ENCODE measurements at places on chromosomes 4 and X. TPM values are rescaled to one million over a fixed set of nuclear protein-coding genes. Genes with fewer than 3 reads are reported as not detected.

The AFM gene
- not detected for total RNA-seq

GRCh38 chr4:109999585-109999912, 86.9 kb downstream of the EGF start:
- DNase-seq, result no peak

- DNase-seq, result no peak
These were observed 24.4 kb upstream of the LHFPL1 start for GRCh38 chrX:112704187-112704586.

The PPP4R3C gene
- total RNA-seq, result not detected

The TCEAL2 gene
- not detected for total RNA-seq

The GPM6B gene
- total RNA-seq, result 0.57 TPM

DNA sequence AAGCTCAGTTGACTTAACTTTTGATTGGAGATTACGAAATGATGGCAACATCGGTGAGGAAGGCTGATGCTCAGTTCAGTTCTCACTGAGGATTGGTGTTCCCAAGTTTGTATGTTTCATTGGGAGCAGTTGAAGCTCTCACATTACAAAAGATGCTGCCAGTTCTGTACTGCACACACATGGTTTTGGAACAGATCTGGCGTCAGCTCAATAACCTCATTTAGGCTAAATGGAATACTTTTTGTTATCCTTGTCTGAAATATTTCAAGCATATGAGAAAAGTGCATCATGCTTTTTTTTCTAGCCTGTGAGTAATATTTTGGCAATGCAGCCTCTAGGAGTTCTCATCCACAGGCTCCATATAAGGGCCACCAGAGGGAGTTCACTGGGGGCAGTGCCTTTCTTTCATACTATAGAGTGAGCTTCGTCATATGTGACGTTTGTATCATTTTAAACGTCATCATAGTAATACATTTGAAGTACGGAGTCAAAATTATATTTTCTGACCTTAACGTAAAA, 4.1 kb downstream of the ENPEP start:
- DNase-seq, result peak; percentile 99

The GCNA gene
- 2.3 TPM for total RNA-seq

The CFI gene
- total RNA-seq, result 201 TPM

DNA sequence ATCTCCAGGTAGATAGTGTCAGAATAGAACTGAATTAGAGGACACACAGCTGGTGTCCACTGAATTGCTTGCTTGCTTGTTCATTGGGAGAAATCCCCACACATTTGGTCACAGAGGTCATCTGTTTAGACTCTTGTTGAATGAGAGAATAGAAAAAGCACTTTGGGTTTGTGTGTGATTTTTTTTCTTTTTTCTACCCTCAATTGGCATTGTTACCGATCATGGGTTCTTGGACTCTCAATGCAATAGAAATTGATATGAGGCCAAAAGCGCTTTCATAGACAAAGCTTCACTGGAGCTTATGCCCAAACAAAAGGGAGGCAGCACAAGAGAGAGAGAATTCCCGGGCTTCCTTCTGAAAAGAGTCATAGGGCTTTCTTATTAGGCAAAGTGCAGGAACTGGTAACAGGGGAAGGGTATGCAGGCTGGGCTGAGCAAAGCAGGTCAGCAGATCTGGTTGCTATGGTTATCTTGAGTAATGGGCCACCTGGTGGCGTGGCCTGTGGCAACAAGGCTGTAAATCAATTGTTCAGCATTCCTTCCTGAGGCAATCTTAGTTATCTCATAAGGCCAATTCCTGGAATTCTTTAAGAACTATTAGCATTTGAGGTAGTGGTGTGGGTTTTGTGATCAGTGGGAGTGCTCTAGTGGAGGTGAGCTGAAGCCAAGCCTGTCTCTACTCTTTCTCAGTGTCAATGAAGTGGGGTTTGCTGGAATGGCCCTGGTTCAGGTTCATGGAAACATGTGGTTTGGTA, 5.3 kb upstream of the GPR82 start:
- DNase-seq, result peak; percentile 4

DNA sequence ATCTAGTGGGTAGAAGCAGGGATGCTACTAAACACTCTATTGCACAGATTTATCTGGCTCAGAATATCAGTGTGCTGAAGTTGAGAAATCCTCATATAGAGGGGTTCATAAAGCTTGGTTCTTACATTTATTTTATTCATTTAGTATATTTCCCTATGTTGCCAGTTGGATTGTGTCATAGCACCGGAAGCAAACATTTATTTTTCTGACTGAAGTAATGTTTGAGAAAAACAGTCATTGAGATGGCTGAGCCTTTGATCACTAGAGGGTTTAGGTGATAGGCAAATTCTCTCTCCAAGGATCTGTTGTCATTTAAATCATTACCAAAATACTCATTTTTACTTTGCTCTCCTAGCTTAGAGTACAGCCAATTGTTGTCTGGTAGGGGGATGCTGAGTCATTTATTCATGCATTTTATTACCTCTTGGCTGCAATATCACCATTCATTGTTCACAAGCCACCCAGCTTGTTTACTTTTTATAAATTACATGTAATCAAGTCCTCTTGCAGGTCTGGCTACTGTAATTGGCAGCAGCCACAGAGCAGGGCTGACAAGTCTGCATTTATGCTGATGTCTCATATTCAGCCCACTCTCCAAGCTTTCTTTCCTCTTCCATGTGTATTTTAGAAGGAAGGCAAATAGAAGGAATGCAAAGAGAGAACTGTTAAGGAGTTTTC, 15.2 kb downstream of the GAB1 start:
- no peak for DNase-seq

GRCh38 chr4:39067451-39067850, 5.4 kb downstream of the KLHL5 start:
- peak; percentile 22 for DNase-seq

The EMCN gene
- 0.90 TPM for total RNA-seq

DNA sequence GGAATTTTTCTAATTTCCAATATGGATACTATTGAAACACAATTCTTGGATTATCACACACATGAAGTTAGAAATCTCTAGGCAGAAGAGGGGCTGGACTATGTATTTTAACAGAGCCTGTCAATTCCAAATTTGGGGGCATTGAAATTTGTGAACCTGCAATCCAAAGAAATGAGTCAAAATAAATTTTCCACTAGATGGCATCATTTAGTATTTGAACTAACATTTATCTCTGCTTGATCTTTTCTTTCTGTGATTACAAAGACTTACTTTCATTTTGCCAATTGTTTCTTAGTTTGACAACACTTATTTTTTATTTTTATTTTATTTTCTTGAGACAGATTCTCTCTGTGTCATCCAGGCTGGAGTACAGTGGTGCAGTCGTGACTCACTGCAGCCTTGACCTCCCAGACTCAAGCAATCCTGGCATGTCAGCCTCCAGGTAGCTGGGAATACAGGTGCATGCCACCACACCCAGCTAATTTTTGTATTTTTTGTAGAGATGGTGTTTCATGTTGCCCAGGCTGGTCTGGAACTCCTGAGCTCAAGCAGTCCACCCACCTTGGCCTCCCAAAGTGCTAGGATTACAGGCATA, 2.7 kb upstream of the PYURF start:
- peak; percentile 40 for DNase-seq

DNA sequence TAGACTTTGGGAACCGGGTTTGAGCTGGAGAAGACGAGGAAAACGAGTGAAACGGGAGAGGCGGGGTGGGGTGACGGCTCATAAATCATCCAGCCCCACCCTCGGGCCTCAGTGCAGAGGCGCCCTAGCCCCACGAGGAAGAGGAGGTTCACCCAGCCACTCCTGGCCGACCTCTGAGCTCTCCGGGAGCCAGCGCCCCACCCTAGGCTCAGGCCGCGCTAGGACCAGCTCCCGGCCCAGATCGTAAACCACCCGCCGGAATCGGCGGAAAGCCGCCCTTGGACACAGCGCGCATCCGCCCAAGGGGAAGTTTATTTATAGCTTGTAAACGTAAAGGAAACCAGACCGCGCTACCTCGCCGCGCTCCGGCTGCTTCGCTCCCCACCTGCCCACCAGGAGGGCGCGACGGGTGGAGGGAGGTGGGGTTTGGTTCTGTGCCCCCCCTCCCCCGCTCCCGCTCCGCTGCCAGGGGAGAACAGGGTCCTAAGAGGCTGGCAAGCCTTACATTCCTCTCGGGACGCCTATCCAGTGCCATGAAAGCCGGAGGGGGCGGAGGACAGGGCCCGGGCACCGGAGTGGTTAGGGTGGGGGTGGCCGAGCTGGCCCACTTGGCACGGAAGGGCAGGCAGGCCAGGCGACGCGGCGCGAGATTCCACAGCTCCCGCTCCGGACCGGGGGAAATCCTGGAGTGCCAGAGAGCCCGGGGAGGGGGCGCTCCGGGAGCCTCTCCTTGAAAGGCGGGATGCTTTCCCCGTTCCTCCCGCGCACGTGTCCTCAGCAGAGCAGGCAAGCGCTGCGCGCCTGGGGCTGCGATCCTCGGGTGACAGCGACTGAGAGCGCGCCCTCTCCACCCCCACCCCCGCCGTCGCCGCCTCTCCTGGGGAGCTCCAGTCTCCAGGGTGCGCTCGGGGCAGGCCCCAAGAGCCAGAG, 84.2 kb downstream of the BCOR start:
- DNase-seq, result peak; percentile 74

The PLAC8 gene
- 1.1 TPM for total RNA-seq

GRCh38 chr4:89570931-89571330, 263.3 kb upstream of the GPRIN3 start:
- no peak for DNase-seq

The GAGE13 gene
- total RNA-seq, result not detected

GRCh38 chr4:171721937-171722336, 91.3 kb upstream of the GALNTL6 start:
- DNase-seq, result no peak

The C4orf50 gene
- not detected for total RNA-seq

Data from fibroblast of the aortic adventitia (primary cell).